ENCODE measurements at places on chromosomes 4 and X.
A peak's percentile ranks its signal among the peaks of the same experiment; 100 is the strongest.

GRCh38 chr4:158741326-158742021 is 18.3 kb upstream of the PPID start:
- H3K27ac ChIP-seq = no peak overlapping the region
- no peaks in the 10 kb centered on the region for H3K4me1 ChIP-seq
- no peak for ATAC-seq
- peaks cover 6% of the 10 kb centered on the region for H3K27me3 ChIP-seq

GRCh38 chr4:105683038-105683437 is 25.5 kb downstream of the INTS12 start:
- no peak for ATAC-seq
- H3K36me3 ChIP-seq = peaks cover 61% of the 10 kb centered on the region
- no peak overlapping the region for H3K4me3 ChIP-seq
- H3K4me1 ChIP-seq = no peaks in the 10 kb centered on the region
- no peaks in the 10 kb centered on the region for H3K27me3 ChIP-seq
- no peak overlapping the region for H3K27ac ChIP-seq

DNA sequence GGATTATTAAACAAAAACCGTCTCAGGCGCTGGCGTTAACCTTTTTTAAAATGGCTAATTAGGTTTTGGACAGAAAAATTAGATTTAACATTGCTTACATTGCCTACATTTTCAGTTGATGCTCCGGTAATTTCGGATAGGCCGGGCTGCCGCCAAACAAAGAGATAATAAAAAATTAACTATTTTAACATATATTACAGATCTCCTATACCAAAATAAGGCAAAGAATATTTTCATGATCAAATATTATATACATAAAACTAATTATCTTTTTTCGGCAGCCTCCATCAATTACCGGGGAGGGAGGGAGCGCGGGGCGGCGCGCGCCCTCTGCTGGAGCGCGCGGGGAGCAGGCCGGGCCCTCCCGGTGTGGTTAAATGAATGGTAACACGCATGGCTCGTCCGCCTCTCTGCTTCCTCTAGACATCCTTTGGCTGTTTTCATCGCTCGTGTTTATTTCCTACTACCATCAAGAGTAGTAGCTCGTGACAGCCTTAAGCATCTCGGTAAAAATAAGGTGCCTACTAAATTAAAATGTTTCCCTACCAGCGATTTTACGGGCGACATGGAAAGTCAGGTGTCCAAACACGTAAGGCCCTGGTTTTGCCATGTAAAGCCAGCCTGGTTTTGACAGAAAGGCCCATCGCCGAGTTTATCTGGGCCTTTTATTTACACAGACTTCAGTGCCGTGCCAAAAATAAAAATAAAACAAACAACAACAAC is 52.4 kb upstream of the TMEM33 start:
- H3K4me1 ChIP-seq = peaks cover 6% of the 10 kb centered on the region
- H3K27ac ChIP-seq = no peak overlapping the region
- H3K4me3 ChIP-seq = peak overlapping the region; percentile 50
- H3K27me3 ChIP-seq = peaks cover 41% of the 10 kb centered on the region

DNA sequence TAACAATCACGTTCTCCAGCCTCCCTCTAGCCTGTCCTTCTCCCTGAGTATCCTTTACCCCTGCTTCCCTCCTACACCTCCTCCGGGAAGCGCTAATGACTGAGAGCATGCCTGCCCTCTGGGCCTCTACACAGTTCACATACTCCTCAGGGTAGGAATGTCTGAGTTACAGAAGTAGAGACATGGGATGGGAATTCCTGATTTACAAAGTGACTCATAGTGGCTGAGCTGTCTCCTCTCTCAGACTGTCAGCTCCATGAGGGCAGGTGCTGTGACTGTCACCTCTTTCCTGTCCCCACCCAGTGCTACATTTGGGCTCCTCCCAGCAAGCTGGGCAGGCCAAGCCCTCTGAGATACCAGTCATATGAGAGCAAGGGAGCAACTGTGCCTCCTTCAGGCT is 2.6 kb downstream of the LAS1L start:
- H3K27me3 ChIP-seq = no peaks in the 10 kb centered on the region
- peak overlapping the region; percentile 93 for H3K4me3 ChIP-seq
- ATAC-seq = no peak
- H3K4me1 ChIP-seq = peaks cover 6% of the 10 kb centered on the region

DNA sequence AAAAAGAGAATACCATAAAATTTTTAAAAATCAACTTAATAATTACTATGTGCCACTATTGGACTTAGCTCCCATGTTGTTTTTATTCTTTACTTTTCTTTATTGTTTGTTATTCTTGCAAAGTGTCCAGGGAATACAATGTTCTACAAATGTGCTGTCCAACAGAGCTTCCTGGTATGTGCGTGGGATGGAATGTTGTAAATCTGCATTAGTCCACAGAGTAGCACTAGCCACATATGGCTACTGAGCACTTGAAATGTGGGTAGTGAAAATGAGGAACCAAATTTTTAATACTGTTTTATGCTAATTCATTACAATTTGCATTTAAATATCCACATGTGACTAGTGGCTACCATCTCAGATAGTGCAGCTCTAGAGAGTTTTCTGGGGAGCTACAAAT is 14.3 kb upstream of the CORIN start:
- peaks cover 69% of the 10 kb centered on the region for H3K36me3 ChIP-seq
- H3K4me1 ChIP-seq = no peaks in the 10 kb centered on the region
- ATAC-seq = no peak
- no peaks in the 10 kb centered on the region for H3K27me3 ChIP-seq
- no peak overlapping the region for H3K27ac ChIP-seq

- peaks cover 5% of the 10 kb centered on the region for H3K4me1 ChIP-seq
- no peaks in the 10 kb centered on the region for H3K36me3 ChIP-seq
- H3K4me3 ChIP-seq = no peak overlapping the region
- no peaks in the 10 kb centered on the region for H3K27me3 ChIP-seq
- ATAC-seq = no peak
These were observed 2.5 kb upstream of the CDKL5 start for GRCh38 chrX:18422886-18423285.

DNA sequence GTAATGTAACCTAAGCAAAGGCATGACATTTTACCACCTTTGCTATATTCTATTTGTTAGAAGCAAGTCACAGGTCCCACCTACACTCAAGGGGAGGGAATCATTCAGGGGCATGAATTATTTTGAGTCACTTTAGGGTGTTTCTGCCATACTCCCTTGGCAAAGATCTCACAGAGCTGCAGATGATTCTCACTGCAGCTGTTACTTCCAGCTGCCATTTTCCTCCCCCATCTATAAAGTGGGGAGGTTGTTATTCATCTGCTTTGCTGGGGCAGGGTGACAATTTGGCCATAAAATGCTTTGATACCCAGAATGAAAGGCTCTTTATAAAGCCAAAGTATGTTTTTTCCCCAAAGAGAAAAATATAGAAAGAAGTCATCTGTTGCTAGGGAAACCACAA is 136.5 kb upstream of the SMIM31 start:
- H3K4me1 ChIP-seq = no peaks in the 10 kb centered on the region
- no peaks in the 10 kb centered on the region for H3K36me3 ChIP-seq
- no peak for ATAC-seq
- H3K4me3 ChIP-seq = no peak overlapping the region

- no peaks in the 10 kb centered on the region for H3K4me1 ChIP-seq
- ATAC-seq = no peak
- H3K36me3 ChIP-seq = no peaks in the 10 kb centered on the region
- no peak overlapping the region for H3K4me3 ChIP-seq
- peaks cover 22% of the 10 kb centered on the region for H3K27me3 ChIP-seq
These were observed 41.8 kb downstream of the HTRA3 start for GRCh38 chr4:8311101-8312068.

GRCh38 chr4:145839151-145839550 is 99.5 kb downstream of the ZNF827 start:
- peaks cover 7% of the 10 kb centered on the region for H3K4me1 ChIP-seq
- H3K36me3 ChIP-seq = peaks cover 44% of the 10 kb centered on the region
- H3K27me3 ChIP-seq = no peaks in the 10 kb centered on the region
- no peak overlapping the region for H3K27ac ChIP-seq

DNA sequence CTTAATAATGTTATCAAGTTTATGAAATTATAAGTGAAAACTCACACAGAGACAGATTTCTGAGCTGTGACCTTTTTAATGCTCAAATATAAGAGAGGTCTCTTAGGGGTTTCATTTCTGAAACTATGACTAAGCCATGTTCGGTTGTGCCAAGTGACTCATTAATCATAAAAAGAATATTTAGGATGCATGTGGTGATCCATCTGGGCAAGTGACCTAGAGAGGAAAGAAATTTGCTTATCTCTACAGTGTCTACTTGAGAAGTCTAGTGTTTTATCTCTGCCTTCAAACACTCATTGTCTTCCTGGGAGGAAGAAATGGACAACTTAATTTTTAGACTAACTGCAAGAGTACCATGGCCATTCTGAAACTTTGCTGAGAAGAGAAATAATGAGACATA is 545.3 kb upstream of the GRID2 start:
- no peak overlapping the region for H3K27ac ChIP-seq
- ATAC-seq = no peak
- no peak overlapping the region for H3K4me3 ChIP-seq
- no peaks in the 10 kb centered on the region for H3K27me3 ChIP-seq
- no peaks in the 10 kb centered on the region for H3K4me1 ChIP-seq

DNA sequence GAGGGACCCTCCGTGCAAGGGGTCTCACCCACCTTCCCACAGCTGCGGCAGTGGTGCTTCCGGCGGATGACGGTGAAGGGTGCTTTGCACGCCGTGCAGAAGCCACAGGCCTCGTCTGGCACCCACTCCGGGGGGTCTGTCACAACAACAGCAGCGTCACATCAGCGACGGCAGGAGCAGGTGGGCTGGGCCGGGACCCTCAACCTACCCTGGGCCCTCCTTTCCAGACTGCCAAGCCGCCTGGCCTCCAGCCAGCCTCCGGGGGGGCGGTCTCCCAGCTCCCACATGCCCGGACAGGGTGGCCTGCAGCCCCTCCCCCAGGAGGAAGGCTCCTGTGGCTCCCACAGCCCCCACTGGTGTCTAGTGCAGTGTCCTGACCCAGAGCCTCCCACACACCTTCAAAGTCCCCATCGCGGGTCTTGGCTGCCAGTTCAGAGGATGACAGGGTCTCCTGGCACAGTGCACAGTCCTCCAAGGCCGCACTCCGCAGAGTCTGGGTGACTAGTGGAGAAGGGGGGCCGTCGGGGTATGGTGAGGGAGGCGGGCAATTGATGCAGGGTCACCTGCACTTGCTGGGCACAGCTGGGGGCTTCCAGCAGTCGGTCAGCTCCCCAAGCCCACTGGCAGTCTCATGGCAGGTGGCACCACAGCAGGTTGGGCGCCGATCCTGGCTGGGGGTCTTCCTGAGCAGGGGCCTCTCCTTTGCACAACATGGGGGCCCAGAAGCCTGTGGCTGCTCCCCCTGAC is 9.5 kb upstream of the MXD4 start:
- no peak overlapping the region for H3K27ac ChIP-seq
- no peaks in the 10 kb centered on the region for H3K4me1 ChIP-seq
- ATAC-seq = no peak
- no peak overlapping the region for H3K4me3 ChIP-seq
- H3K27me3 ChIP-seq = no peaks in the 10 kb centered on the region
- no peaks in the 10 kb centered on the region for H3K36me3 ChIP-seq

- H3K27ac ChIP-seq = no peak overlapping the region
- H3K27me3 ChIP-seq = peaks cover 17% of the 10 kb centered on the region
- no peak for ATAC-seq
- no peaks in the 10 kb centered on the region for H3K36me3 ChIP-seq
- H3K4me1 ChIP-seq = no peaks in the 10 kb centered on the region
These were observed 104.8 kb upstream of the KIT start for GRCh38 chr4:54553001-54553400.

GRCh38 chr4:45453258-45453853 is 670.5 kb downstream of the GABRG1 start:
- no peak for ATAC-seq
- H3K27ac ChIP-seq = no peak overlapping the region
- H3K27me3 ChIP-seq = no peaks in the 10 kb centered on the region
- H3K36me3 ChIP-seq = no peaks in the 10 kb centered on the region
- H3K4me3 ChIP-seq = no peak overlapping the region

DNA sequence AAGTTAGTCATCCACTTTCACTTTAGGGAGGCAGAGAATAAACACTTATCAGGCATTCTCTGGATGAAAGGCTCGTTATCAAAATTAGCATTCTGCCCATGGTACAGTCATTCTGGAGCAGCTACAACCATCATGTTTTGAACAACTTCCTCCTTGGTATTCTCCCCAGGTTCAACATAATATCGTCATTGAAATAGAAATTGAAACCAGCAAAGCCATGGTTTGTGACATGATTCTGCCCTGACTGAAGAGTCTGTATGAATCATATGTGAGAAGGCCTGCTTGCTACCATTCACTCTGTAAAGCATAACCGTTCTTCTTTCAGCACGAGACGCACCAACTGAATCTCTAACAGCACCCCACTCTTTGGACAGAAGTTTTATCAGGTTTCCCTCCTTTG is 127.5 kb upstream of the RADX start:
- H3K4me1 ChIP-seq = peaks cover 16% of the 10 kb centered on the region
- H3K27ac ChIP-seq = peak overlapping the region; percentile 94
- H3K27me3 ChIP-seq = no peaks in the 10 kb centered on the region
- H3K4me3 ChIP-seq = peak overlapping the region; percentile 77

DNA sequence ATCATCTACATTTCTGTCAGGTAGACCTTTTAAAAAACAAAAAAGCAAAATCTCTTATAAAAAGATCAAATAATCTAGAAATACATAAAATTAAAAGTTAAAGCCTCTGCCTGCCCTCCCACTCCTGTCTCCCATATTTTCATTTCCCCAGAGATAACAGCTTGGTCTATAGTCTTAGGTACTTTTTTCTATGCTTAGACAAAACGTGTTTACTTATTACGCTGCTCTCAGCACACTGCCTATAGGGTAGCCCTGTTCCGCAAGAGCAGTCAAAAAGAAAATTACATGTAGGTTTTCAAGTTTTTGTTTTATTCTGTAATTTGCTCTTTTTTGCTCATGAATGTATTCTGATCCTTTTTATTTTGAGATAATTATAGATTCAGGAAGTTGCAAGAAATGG is 73.3 kb downstream of the TAF1 start:
- H3K4me1 ChIP-seq = no peaks in the 10 kb centered on the region
- H3K27me3 ChIP-seq = no peaks in the 10 kb centered on the region
- ATAC-seq = no peak
- H3K4me3 ChIP-seq = no peak overlapping the region
- peaks cover 66% of the 10 kb centered on the region for H3K36me3 ChIP-seq

All from activated T-helper 17 cell treated with anti-CD3 and anti-CD28 coated beads, Interleukin-2, amount 50 U/mL, for 72 hours (primary cell).